Hippocampal formation (tissue), 2 donors: ENCODE measurements at places on chromosomes 3 and 15.

- peak; percentile 18 for DNase-seq
Measured at GRCh38 chr15:90648137-90649070, 68.7 kb upstream of the BLM start.

- DNase-seq: no peak
Measured at GRCh38 chr3:140521751-140522445, 156.0 kb upstream of the TRIM42 start.

DNA sequence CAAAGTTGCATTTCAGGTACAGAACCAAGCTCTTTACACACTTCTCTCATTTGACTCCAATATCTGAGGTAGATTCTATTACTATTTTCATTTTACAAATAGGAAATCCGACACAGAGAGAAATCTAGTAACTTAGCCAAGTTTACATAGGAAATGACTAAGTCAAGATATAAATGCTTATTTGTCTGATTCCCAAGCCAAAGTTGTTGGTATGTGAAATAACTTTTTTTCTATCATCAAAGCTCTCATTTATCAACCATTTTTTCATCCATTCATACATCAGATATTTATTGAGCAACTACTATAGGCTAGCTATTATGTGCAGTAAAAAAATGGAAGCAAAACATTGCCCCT lies 89.2 kb upstream of the MITF start:
- DNase-seq: no peak

- DNase-seq: no peak
Measured at GRCh38 chr3:188000361-188000861, 153.5 kb upstream of the LPP start.

- DNase-seq: no peak
Measured at GRCh38 chr3:38125305-38126120, 11.4 kb downstream of the ACAA1 start.

GRCh38 chr3:77786216-77786615 lies 746.3 kb downstream of the ROBO2 start:
- no peak for DNase-seq

GRCh38 chr15:28987337-28987736 lies 101.6 kb downstream of the APBA2 start:
- DNase-seq: no peak

GRCh38 chr15:80730387-80730786 lies 35.3 kb downstream of the ABHD17C start:
- DNase-seq: no peak

DNA sequence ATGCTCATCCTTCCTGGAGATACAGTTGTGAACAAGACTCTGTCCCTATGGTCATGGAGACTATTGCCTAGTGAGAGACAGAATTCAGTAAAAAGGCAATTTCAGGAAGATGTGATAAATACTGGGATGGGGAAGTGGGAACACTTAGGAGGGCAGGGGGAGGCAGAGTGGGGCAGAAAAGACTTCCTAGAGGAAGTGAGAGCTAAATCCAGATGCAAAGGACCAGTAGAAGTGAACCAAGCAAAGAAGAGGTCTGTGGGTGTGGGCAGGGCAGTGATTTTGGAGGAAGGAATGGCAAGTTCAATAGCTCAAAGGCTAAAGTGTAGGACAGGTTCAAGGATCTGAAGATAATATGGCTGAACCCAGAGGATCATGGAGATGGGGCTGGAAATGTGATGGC lies 68.9 kb downstream of the CD200R1L start:
- no peak for DNase-seq

DNA sequence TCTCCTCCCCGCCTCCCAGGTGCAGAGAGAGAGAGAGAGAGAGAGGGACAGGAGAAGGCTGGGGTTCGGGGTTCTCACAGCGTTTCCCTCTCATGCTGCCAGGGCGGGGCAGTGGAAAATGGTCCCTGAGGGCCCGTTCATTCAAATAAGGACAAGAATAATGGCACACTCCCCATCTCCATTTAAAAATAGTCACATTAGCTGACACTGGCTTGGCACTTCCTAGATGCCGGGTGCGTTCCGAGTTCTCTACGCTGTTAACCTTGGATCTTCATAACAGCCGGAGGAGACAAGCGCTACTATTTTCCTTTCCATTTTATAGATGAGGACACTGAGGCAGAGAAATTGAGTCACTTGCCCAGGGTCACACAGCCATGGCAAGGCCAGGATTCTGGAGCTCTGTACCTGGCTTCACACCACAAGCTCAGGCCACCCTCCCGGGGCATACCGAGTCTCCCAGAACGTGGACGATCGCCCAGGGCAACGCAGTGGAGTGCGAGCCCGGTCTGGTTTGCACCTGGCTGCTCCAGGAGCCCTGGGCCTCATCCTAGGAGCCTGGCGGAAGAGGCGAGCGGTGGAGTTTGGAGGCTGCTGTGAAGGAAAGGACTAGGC lies 608 bp upstream of the SLC6A6 start:
- DNase-seq: no peak

GRCh38 chr3:180018543-180018942 lies 18.2 kb downstream of the PEX5L start:
- peak; percentile 53 for DNase-seq

GRCh38 chr3:105957722-105958121 lies 88.9 kb upstream of the CBLB start:
- no peak for DNase-seq

- DNase-seq: no peak
Measured at GRCh38 chr15:70376929-70377691, 279.4 kb upstream of the TLE3 start.

GRCh38 chr3:128195802-128196201 lies 42.5 kb downstream of the EEFSEC start:
- DNase-seq: no peak

- no peak for DNase-seq
Measured at GRCh38 chr15:73626072-73626471, 7.1 kb downstream of the NPTN start.

DNA sequence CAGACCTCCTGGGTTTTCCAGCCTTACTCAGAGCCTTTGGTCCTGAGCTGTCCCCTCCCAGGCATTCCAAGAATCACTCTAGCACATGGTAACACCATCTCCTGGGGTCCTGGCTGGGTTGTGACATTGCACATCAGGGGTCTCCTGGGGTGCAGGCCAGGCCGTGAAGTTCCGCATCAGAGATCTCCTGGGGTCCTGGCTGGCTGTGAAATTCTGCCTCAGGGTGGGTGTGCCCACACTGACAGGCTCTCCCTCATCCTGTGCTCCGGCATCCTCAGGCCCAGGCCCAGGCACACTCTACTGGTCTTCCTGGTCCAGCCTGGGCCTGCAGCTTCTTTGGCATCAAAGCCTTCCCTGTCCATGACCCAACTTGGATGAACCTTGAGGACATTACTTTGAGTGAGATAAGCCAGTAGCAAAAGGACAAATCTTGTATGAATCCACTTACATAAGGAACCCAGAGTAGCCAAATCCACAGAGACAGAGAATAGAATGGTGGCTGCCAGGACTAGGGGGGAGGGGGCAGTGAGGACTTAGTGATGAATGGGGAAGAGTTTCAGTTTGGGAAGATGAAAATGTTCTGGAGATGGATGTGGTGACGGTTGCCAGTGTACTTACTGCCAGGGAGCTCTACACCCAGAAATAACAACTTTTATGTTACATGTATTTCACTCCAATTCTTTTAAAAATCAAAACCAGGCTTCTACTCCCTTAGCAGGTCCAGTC lies 49.1 kb upstream of the KLF13 start:
- DNase-seq: no peak

GRCh38 chr3:185983495-185984141 lies 45.8 kb upstream of the TRA2B start:
- DNase-seq: peak; percentile 62

DNA sequence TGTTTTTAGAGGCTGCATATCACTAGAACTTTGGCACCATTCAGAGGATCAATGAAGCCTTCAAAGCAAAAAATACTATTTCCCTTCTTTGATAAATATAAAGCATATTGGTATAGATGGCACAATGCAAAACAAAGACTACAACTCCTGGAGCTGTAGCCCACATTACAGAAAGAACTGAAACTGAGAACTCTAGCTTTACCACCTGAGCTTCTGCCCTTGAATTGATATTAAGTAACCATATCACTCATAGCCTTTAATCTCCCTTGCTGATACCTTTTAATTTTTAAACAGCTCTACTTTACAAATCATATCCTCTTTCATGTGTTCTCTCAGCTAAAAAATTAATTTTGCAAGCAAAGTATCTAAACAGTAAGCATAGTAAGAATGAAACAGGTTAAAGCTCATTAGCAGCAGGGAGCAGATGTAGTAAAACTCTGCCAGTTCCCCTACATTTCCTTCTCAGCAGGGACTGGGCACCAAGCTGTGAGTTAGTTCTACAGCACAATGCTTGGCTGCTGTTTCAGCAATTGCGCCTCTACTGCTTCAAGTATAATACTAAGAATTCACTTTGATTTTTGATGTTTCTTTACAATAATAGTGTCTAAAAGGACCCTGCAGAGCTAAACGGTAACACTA lies 97.9 kb upstream of the NANOGP8 start:
- no peak for DNase-seq

GRCh38 chr15:72242775-72243370 lies 11.9 kb upstream of the PKM start:
- no peak for DNase-seq

- peak; percentile 15 for DNase-seq
Measured at GRCh38 chr3:117486719-117487716, 777.4 kb downstream of the TUSC7 start.

DNA sequence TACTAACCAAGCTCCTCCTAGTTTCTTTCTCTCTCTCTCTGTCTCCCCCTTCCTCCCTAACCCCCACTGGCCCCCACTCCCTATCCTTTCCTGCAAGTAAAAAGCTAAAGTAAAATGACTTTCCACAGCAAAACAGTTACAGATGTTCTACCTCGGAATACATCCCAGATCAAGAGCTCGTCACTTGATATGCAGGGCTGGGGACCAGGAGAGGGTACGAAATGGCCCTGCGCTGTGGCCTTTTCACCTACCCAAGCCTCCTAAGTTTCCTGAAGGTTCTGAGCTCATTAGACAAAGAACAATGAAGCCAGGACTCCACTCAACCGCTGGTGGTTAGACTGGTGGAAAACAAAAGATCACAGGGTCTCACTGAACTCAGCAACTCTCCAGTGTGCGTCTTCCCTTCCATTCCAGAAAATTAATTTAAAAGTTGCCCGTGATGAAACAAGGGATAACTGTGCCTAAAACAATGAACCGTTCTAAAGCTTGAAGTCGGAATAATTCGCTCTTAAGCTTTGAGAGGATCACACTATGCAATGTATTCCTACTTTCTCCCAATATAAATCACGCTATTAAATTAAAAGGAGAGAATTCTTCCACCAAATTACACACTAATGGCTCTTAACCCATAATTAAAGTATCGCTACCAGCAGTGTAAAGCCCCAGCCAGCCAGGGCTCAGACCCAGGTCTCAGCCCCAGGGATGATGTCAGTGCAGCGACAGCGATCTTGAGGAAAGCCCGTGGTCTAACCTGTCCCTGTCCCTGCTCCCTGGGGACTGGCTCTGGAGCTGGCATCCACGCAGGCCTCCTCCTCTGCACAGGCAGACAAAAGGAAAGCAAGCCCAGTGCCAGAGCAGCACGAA lies 5.0 kb downstream of the VGLL4 start:
- DNase-seq: no peak

GRCh38 chr3:108524537-108524936 lies 14.1 kb upstream of the MYH15 start:
- DNase-seq: no peak

DNA sequence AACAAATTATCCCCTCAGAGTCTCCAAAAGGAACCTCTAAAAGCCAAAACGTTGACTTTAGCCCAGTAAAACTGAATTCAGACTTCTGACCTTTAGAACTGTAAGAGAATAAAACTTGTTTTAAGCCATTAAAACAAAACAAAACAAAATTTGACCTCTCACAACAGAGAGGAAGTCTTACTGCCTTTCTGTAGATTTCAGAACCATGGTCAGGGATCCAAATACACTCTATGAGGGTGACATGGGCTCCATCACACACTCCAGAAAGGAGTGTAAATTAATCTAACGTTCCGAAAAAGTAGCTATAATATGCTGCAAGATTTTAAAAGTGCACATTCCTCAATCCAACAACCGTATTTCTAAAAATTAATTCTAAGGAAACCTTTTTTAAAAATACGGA lies 19.2 kb upstream of the RPL14 start:
- no peak for DNase-seq
